ENCODE measurements at places on chromosomes 5 and 9. TPM values are rescaled to one million over a fixed set of nuclear protein-coding genes. Genes with fewer than 3 reads are reported as not detected.

GRCh38 chr9:124366476-124367220, 48.6 kb downstream of the PSMB7 start:
- peaks cover 42% of the 10 kb centered on the region for H3K4me1 ChIP-seq
- no peaks in the 10 kb centered on the region for H3K27me3 ChIP-seq
- peak overlapping the region; percentile 4 for H3K27ac ChIP-seq
- no peak for DNase-seq

GRCh38 chr9:120436983-120437475, 142.9 kb downstream of the CDK5RAP2 start:
- no peaks in the 10 kb centered on the region for H3K27me3 ChIP-seq
- no peak overlapping the region for H3K27ac ChIP-seq
- peaks cover 56% of the 10 kb centered on the region for H3K36me3 ChIP-seq
- no peak overlapping the region for H3K4me3 ChIP-seq
- H3K4me1 ChIP-seq: peaks cover 5% of the 10 kb centered on the region

- DNase-seq: no peak
- H3K27me3 ChIP-seq: no peaks in the 10 kb centered on the region
- H3K4me3 ChIP-seq: no peak overlapping the region
- H3K27ac ChIP-seq: no peak overlapping the region
Measured at GRCh38 chr9:25571491-25571890, 106.8 kb downstream of the TUSC1 start.

- H3K27me3 ChIP-seq: no peaks in the 10 kb centered on the region
- H3K4me1 ChIP-seq: no peaks in the 10 kb centered on the region
- no peak for DNase-seq
- no peak overlapping the region for H3K4me3 ChIP-seq
- no peak overlapping the region for H3K27ac ChIP-seq
- H3K36me3 ChIP-seq: no peaks in the 10 kb centered on the region
Measured at GRCh38 chr5:173872957-173873305, 15.2 kb upstream of the CPEB4 start.

GRCh38 chr9:88230612-88231011, 92.3 kb upstream of the SPATA31C2 start:
- H3K36me3 ChIP-seq: no peaks in the 10 kb centered on the region
- no peaks in the 10 kb centered on the region for H3K4me1 ChIP-seq
- H3K27ac ChIP-seq: no peak overlapping the region
- no peak for DNase-seq

DNA sequence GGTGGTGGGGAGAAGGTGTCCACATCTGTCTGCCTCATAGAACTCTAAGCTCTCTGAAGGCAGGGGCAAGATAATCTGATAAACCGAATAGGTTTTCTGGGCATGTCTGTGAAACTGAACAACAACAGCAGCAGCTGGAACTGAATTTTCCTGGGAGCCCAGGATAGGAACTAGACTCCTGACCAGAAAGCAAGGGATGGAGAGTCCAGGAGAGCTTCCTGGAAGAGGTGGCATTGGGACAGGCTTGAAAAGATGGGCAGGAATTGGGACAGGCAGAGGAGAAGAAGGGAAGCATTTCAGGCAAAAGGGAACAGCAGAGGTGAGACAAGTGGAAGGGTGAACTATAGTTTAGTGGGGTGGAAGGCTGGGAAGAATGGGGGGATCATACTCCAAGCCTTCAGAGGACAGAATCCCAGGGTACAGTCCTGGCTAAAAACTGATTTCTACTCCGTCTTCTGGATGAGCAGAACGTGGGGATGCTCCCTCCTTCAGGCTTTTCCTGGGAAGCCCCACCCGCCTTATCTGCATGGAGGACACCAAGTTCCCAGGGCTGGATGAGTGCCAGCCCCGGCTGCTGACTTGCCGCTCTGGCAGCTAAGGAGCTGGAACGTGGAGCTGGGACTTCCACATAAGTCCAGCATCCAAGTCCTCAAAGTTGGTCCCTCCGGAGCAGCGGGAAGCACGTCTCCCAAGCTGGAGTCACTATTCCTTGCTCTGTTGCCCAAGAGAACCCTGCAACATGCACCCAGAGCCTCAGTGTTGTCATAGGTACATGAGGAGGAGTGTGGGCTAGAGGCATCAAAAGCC, 13.9 kb upstream of the KIF12 start:
- H3K4me1 ChIP-seq: no peaks in the 10 kb centered on the region
- no peak overlapping the region for H3K4me3 ChIP-seq
- H3K27ac ChIP-seq: no peak overlapping the region
- DNase-seq: no peak
- no peaks in the 10 kb centered on the region for H3K36me3 ChIP-seq
- peaks cover 20% of the 10 kb centered on the region for H3K27me3 ChIP-seq

- no peak for DNase-seq
- no peaks in the 10 kb centered on the region for H3K4me1 ChIP-seq
- H3K36me3 ChIP-seq: no peaks in the 10 kb centered on the region
- H3K27me3 ChIP-seq: no peaks in the 10 kb centered on the region
- H3K4me3 ChIP-seq: no peak overlapping the region
Measured at GRCh38 chr5:123708074-123708806, 196.3 kb downstream of the CSNK1G3 start.

The PCDH1 gene
- total RNA-seq: not detected

Measured in activated CD4-positive, alpha-beta memory T cell treated with anti-CD3 and anti-CD28 coated beads for 36 hours (primary cell).